ENCODE measurements at places on chromosomes 1 and 21. TPM values are rescaled to one million over a fixed set of nuclear protein-coding genes. Genes with fewer than 3 reads are reported as not detected.

The RNU1-1 gene
- 1,730 TPM for total RNA-seq

DNA sequence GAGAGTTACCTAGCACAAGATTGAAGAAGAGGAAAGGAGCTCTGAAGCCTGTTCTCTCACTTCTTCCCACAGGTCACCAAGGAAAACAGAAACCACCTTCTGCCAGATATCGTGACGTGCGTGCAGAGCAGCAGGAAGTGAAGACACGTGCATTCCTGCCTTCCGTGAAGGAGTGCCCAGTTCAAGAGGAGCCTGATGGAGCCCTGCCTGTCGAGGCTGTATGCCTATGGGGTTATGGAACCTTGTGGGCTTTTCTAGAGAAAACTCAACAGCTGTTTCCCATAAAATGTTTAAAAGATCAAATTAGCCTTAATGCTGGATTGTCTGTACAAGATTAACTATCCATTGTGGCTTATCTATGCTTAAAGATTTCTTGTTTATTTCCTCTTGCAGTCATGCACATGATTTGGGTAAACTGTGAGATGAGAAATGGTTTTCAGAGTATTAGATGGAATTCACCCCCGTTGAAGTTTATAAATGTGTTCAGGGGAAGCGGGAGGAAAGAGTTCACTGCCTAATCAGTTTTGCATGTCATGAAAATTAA lies 27.8 kb downstream of the NTPCR start:
- peak; percentile 29 for DNase-seq

The HSF2BP gene
- total RNA-seq: 0.18 TPM

- no peak for DNase-seq
These were observed 59.7 kb downstream of the NTPCR start for GRCh38 chr1:233010146-233010545.

DNA sequence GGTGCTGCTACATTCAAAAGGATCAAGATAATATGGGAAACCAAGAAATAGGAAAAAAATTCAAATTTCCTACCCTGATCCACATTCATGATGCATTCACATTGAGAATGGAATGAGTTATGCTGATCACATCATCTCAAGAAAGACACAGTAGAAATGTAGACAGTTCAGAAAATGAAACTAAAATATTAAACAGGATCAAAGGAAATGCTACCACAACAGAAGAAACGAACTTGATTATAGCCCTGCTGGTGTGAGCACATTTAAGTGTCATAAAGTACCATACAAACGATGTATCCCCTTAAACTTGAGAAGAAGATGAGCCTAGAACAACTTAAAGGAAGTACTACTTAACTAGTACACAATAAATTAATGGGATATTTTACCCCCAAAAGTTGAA lies 21.3 kb downstream of the SYDE2 start:
- DNase-seq: no peak

GRCh38 chr1:204868340-204868700 lies 2.3 kb upstream of the NFASC start:
- no peak for DNase-seq

DNA sequence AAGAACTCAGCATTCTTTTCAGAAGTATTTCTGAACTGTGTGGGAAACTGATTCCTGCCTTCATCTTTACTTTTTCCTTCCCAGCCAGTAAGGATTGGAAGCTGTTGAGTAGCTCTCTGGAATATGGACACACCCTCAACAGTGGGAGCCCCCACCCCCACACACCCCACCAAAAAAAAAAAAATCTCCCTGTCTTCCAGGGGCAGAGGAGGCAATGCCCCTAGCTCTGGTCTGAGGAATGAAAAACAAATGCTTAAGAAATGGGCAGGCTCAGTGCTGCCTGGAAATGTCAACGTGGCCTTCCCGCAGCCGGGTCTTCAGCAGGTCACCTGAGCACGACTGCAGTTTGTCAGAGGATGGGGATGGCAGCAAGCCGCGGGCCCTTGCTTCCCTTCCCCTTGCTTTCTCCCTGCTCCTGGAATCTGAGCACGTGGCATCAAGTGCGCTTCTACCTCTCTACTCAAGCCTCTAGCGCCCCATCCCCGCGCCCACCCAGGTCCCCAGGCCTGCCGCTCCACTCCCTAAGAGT lies 479 bp downstream of the RGS16 start:
- no peak for DNase-seq
